CD4-positive, alpha-beta T cell treated with Interleukin-1 beta for 1 hour (primary cell): ENCODE measurements at places on chromosomes 1 and 21.

DNA sequence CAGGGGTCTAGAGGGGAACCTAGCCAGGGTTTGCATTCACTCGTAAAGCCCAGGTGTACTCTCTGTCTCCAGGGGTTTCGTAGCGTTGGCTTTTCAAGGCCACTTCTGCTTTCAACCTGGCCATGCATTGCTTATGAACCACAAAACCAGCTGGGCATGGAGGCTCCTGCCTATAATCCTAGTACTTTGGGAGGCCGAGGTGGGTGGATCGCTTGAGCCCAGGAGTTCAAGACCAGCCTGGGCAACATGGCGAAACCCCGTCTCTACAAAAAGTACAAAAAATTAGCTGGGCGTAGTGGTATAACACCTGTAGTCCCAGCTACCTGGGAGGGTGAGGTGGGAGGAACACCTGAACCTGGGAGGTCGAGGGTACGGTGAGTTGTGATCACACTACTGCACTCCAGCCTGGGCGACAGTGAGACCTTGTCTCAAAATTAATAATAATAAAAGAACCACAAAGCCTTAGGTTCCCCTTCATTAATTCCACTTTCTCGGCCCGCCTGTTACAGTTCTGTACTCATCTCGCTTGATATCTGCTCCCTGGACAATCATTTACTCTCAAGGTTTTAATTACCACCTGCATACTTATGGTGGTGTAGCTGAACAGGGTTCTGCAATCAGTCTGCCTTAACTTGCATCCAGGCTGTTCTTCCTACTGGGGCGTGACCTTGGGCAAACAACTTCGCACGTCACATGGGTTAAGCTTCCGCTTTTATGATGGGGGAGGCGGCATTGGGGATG lies 6.1 kb downstream of the SLC16A4 start:
- DNase-seq: no peak

DNA sequence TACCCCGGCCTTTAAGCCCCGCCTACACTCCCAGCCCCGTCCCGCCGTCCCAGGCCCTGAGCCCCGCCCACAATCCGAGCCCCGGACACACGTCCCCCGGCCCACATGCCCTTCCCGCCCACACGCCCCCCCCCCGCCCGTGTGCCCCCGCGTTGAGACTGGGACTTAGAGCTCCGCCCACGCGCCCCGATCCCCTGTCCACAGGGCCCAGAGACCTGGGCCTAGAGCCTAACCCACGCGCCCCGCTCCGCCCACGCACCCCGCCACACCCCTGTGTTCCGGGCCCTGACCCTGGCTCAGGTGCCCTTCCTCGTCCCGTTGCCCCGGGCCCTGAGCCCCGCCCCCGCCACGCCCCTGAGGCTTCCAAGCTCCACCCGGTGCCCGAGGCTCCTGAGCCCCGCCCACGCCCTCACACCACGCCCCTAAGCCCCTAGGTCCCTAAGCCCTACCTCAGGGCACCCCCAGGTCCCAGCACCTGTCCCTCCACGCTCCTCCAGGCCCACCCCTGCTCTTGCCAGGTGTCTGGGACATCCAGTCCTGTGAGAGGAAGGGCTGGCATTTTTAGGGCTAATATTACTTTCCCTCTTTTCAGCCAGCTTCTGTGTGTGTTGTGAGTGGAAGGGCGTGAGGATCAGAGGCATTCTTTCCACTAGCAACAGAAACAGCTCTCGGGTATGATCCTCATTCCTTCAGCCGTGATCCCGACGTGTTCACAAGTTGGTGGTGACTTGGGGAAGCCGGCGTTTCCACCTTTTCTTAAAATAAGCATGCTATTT lies 552 bp upstream of the GPR157 start:
- DNase-seq: peak; percentile 89

DNA sequence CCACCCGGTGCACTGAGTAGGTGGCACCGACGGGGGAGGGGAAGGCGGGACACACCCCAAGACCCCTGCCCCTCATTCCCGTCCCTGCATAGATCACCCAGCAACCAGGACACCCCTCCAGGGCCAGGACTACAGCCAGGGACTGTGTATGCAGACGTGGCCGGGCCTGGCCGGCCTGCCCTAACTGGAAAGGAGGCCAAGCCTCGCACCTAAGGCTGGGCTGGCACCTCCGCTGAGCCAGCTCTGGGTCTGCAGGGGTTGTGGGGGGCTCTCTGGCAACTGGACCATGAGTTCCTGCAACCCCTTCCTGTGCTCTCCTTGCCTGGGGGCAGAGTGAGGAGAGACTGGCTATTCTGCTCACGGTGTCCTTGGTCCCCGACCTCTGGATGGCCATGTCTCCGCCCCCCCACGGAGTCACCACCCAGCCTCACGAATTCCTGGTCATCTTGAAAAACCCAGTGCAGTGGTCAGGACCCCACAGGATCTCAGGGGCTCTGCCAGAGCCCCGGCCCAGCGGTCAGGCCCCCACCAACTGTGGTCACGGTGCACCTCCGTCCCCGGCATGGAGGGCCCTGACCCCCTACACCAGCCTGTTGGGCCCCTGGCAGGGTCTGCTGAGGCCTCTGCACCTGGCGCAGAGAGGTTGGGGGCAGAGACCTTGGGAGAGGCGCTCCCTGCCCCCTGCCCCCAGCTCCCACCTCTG lies 1.1 kb upstream of the FNDC10 start:
- no peak for DNase-seq

DNA sequence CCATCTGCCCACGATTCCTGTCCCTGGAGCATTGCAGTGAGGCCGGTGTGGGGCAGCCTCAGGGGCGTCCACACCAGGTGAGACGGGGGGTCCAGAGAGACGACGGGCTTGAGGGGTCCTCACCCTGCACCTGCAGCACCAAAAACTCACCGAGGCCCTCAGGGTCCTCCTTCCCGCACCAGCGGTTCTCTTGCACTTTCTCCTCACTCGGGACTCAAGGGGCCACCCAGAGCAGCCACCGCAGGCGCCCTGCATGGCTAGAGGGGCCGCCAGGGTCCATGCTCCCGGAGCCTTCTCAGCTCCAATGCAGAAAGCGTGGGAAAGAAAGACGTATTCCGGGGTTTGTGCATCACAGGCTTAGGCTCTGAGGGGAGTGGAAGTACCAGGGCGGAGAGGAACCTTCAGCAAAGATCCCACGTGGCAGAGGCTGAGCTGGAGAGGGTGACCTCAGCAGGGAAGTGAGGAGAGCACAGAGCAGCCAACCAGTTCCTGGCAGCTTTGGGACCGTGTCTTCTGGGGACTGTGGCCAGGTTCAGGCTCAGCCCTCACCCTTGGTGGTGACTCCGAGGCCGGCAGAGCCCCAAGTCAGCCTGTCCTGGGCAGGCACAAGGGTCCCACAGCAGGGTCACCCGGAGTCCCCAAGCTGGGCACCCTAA lies 19.5 kb upstream of the COL6A2 start:
- DNase-seq: no peak

GRCh38 chr1:234779160-234779538 lies 169.2 kb upstream of the IRF2BP2 start:
- DNase-seq: no peak

- no peak for DNase-seq
These were observed 722 bp upstream of the PODN start for GRCh38 chr1:53061123-53061858.

- peak; percentile 93 for DNase-seq
These were observed 94.7 kb downstream of the PPIAL4G start for GRCh38 chr1:148388260-148389026.

GRCh38 chr1:151143986-151144385 lies 2.4 kb downstream of the SEMA6C start:
- no peak for DNase-seq

DNA sequence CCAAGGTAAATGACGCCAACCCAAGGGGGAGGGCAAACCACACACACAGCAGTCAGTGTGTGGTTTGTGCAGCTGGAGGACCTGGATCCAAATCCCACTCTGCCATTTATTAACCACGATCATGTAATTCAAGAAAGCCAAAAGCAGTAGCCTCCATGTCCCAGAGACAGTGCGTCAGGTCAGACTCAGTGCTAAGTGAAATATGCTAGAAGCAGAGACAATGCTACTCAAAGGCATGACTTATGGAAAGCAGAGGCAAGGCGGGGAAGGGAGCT lies 13.6 kb downstream of the TTC39A start:
- DNase-seq: no peak

DNA sequence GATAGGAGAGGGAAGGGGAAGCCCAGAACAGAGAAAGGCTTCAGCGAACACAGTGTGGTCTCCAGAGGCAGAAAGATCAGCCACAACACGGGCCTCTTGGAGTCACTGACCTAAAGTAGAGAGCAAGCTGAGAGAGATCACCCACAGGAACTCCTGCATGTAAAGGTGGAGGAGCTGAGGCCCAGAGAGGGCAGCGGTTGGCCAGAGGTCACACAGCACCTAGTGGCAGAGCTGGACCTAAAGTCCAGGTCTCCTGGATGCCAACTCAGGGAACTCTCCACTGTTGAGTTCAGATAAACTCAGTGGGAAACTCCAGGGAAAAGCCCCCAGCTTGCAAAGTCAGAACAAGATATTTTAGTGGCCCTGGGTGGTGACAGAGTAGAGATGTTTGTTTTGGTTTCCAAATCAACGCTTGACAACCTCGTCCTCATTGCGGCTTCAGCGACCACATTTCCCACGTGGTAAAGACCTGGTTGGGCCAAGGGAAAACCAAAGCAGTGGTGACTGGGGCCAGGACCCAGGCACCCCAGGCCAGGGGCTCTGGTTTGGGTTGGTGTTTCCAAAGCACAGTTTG lies 4.6 kb downstream of the IFFO2 start:
- DNase-seq: peak; percentile 88

DNA sequence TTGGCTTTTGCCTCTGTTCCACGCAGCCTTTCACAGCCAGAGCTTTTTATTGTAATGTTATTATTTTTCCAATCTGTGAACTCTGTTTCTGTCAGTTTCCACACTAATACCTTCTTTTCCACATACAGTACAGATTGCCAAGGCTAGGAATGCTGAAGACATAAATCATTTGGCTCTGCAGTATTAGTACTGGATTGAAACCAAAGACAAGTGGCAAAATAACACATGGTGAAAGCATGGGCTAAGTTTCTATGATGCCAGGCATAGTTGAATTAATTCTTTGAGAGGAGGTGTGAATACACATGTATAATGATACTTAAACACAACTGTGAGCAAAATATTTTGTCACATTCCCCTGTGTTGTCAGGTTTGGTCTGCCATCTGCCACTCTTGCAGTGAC lies 73.5 kb downstream of the TMEM200B start:
- DNase-seq: no peak

DNA sequence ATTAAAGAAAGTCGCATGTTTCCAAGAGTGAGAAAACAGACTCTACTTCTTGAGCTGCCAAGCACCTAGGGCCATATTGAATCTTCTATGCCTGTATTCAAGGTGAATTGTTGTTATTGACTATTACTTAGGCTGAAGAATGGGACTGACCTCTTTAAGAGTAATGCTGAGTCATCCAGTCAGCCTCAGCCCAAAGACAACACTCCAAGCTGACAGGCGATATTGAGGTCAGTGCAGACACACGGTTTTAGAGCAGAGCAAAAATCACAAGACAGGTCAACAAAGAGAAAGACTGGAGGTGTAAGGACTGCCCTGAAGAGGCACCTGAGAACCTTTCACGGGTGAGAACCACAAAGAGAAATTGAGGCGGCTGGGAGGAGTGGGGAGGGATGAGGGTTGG lies 146.9 kb downstream of the MIS18A start:
- DNase-seq: no peak

DNA sequence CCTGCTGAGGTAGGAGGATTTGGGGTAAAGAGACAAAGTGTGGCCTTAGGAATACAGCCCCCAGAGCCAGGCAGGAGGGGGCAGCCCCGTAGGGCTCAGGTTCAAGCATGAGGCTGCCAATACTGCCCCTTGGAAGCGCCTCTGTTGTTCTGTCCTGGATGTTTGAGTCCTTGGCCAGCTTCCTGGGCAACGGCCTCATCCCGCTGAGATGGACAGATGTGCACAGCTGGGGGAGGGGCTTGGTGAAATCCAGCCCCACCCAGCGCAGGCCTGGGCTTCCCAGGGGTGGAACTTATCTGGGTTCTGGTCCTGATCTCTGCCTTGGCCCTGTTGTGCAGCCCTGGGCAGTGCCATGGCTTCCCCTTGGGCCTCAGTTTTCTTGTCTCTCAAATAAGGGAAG lies 34.8 kb upstream of the MAN1C1 start:
- DNase-seq: no peak

DNA sequence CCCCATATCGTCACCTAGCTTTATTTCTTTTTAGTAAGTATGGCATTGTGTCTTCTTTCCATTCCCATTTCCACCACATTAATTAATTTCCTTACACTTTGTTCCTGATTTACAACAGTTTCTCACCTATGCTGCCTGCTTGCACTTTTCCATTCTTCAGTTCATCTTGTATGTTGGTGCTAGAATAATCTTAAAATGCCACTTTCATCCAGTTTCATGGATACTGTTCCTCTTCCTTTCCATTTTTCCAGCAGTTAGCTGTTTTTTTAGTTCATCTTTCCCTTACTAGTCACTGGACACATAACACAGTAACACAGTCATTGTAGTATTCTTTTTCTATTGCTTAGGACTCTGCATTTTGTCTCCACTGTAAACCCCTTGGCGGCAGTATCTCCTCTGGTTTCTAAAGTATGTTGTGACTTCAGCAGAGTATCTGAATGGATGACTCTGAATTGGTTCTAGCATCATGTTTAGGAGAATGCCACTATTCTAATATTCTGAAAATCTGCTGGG lies 2.1 kb downstream of the CDC7 start:
- no peak for DNase-seq

DNA sequence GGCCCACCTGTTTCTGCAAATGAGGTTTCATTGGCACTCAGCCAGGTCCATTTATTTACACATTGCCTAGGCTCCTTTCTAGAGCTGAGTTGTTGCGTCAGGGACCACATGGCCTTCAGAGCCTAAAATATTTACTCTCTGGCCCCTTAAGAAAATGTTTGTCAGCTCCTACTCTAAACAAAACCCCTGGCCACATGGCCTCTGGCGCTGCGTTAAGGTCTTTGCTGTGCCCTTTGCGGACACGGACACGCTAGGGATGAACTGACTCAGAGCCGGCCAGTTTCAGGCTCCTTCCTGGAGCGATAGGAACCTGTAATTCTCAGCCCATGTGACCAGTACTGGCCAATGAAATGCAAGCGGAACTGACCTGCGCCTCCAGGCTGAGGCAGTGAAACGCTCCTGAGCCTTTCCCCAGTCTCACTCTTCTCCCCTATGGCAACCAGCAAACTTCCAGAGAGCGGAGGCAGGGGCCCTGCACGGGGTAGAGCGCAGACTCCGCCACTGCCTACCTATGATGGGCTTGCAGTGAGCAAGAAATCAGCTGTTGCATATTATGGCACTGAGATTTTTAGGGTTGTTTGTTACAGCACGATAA lies 160.3 kb downstream of the ETS2 start:
- DNase-seq: no peak

- DNase-seq: peak; percentile 93
These were observed 6.1 kb downstream of the SKI start for GRCh38 chr1:2233997-2234761.

- DNase-seq: no peak
These were observed 39.4 kb upstream of the BMP8A start for GRCh38 chr1:39452081-39452480.
